ENCODE measurements at places on chromosomes 4 and X. TPM values are rescaled to one million over a fixed set of nuclear protein-coding genes. Genes with fewer than 3 reads are reported as not detected.

The RAB40AL gene
- 0.58 TPM for total RNA-seq

The SLC49A3 gene
- total RNA-seq, result 27.5 TPM

The ACSL1 gene
- total RNA-seq, result 270 TPM

The CABS1 gene
- not detected for total RNA-seq

The ATP1B4 gene
- total RNA-seq, result not detected

The MAGEA12 gene
- not detected for total RNA-seq

The POU3F4 gene
- not detected for total RNA-seq

The HDX gene
- total RNA-seq, result 5.5 TPM

The CTAG1B gene
- not detected for total RNA-seq

The FAAH2 gene
- 6.2 TPM for total RNA-seq

The CPLX1 gene
- total RNA-seq, result 3.1 TPM

The NHSL2 gene
- 15.3 TPM for total RNA-seq

The CXCL9 gene
- total RNA-seq, result 1.1 TPM

The ARMCX4 gene
- total RNA-seq, result 11.6 TPM

The C1QTNF7 gene
- 13.1 TPM for total RNA-seq

The GAGE2A gene
- total RNA-seq, result not detected

The CFAP47 gene
- total RNA-seq, result 1.3 TPM

The MTNR1A gene
- not detected for total RNA-seq

The CCDC158 gene
- 0.47 TPM for total RNA-seq

The NAP1L5 gene
- 4.7 TPM for total RNA-seq

The GABRA4 gene
- total RNA-seq, result not detected

The UBA1 gene
- 248 TPM for total RNA-seq

The FBXW7 gene
- total RNA-seq, result 35.2 TPM

The KIAA1210 gene
- not detected for total RNA-seq

The AFM gene
- not detected for total RNA-seq

The NUP62CL gene
- 1.1 TPM for total RNA-seq

The TCEAL8 gene
- 51.7 TPM for total RNA-seq

The NUDT6 gene
- 5.1 TPM for total RNA-seq

The SPANXD gene
- not detected for total RNA-seq

The ARL9 gene
- total RNA-seq, result not detected

The OTC gene
- total RNA-seq, result 1.5 TPM

The ERAS gene
- total RNA-seq, result not detected

The AWAT1 gene
- total RNA-seq, result not detected

The LANCL3 gene
- 0.76 TPM for total RNA-seq

The PCDH18 gene
- total RNA-seq, result 12.1 TPM

The AIFM1 gene
- total RNA-seq, result 33.1 TPM

The DIPK2B gene
- total RNA-seq, result 13.7 TPM

The RBMX gene
- 121 TPM for total RNA-seq

The FAM47A gene
- total RNA-seq, result not detected

The ASB5 gene
- total RNA-seq, result not detected

The FGD1 gene
- total RNA-seq, result 5.3 TPM

The SPANXA1 gene
- total RNA-seq, result not detected

The GPR82 gene
- 0.17 TPM for total RNA-seq

The C4orf50 gene
- total RNA-seq, result 0.03 TPM

The CORIN gene
- total RNA-seq, result 6.3 TPM

The PPP3CA gene
- total RNA-seq, result 57.4 TPM

The DUX4 gene
- not detected for total RNA-seq

The SPP1 gene
- 37.6 TPM for total RNA-seq

The ERCC6L gene
- total RNA-seq, result 1.5 TPM

The NAAA gene
- 25.9 TPM for total RNA-seq

The ANXA5 gene
- 568 TPM for total RNA-seq

The NELFA gene
- total RNA-seq, result 22.5 TPM

The NAP1L2 gene
- total RNA-seq, result 2.6 TPM

The SYP gene
- 2.1 TPM for total RNA-seq

The VBP1 gene
- 40.3 TPM for total RNA-seq

The VEGFD gene
- total RNA-seq, result 20.1 TPM

The SSX2B gene
- not detected for total RNA-seq

Measured in left lung (tissue), 14 donors.